ENCODE measurements at places on chromosomes 13 and 19.
A peak's percentile ranks its signal among the peaks of the same experiment; 100 is the strongest.

GRCh38 chr19:5081443-5082161 lies 112.7 kb downstream of the KDM4B start:
- peaks cover 87% of the 10 kb centered on the region for H3K36me3 ChIP-seq
- no peak overlapping the region for H3K27ac ChIP-seq
- no peaks in the 10 kb centered on the region for H3K27me3 ChIP-seq
- DNase-seq: no peak
- H3K4me1 ChIP-seq: peaks cover 11% of the 10 kb centered on the region
- H3K4me3 ChIP-seq: no peak overlapping the region

- no peak overlapping the region for H3K4me3 ChIP-seq
- H3K27me3 ChIP-seq: peaks cover 40% of the 10 kb centered on the region
- H3K4me1 ChIP-seq: peaks cover 5% of the 10 kb centered on the region
Measured at GRCh38 chr19:29271341-29271740, 58.4 kb upstream of the UQCRFS1 start.

DNA sequence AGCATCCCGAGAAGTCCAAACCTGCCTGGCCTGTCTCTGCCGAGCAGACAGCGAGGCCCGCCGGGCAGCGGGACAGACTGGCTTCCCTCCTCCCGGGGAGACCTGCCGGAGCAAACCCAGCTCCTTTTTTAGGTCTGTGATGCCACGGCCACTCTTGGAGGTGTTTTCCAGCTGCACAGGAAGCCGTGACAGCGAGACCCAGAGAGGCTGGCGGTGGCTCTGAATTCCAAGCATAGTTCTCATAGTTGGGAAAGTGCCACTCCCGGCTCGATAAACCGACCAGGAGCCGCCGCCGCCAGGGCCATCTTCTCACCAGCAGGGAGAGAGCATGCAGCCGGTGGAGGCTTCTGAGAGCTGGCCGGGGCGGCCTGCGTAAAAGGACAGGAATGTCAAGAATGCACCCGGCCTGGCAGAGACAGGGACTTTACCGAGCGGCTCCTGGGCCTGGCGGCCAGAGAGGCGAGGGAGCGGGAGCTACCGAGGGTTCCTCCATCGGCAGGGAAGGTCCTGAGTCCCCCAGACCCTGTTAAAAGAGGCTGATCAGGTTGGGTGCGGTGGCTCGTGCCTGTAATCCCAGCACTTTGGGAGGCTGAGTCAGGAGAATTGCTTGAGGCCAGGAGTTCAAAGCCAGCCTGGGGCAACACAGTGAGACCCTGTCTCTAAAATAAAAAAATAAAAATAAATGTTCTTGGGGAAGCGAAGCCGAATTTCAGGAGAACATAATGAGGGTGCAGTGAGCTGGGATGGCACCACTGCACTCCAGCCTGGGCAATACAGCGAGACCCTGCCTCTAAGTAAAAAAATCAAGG lies 64.9 kb downstream of the GADD45B start:
- H3K36me3 ChIP-seq: no peaks in the 10 kb centered on the region
- DNase-seq: peak; percentile 96
- H3K4me1 ChIP-seq: peaks cover 56% of the 10 kb centered on the region
- H3K27ac ChIP-seq: peak overlapping the region; percentile 84
- peak overlapping the region; percentile 13 for H3K4me3 ChIP-seq

GRCh38 chr13:99275093-99275469 lies 16.9 kb upstream of the GPR18 start:
- peaks cover 5% of the 10 kb centered on the region for H3K36me3 ChIP-seq
- no peaks in the 10 kb centered on the region for H3K27me3 ChIP-seq
- DNase-seq: no peak
- H3K27ac ChIP-seq: no peak overlapping the region

DNA sequence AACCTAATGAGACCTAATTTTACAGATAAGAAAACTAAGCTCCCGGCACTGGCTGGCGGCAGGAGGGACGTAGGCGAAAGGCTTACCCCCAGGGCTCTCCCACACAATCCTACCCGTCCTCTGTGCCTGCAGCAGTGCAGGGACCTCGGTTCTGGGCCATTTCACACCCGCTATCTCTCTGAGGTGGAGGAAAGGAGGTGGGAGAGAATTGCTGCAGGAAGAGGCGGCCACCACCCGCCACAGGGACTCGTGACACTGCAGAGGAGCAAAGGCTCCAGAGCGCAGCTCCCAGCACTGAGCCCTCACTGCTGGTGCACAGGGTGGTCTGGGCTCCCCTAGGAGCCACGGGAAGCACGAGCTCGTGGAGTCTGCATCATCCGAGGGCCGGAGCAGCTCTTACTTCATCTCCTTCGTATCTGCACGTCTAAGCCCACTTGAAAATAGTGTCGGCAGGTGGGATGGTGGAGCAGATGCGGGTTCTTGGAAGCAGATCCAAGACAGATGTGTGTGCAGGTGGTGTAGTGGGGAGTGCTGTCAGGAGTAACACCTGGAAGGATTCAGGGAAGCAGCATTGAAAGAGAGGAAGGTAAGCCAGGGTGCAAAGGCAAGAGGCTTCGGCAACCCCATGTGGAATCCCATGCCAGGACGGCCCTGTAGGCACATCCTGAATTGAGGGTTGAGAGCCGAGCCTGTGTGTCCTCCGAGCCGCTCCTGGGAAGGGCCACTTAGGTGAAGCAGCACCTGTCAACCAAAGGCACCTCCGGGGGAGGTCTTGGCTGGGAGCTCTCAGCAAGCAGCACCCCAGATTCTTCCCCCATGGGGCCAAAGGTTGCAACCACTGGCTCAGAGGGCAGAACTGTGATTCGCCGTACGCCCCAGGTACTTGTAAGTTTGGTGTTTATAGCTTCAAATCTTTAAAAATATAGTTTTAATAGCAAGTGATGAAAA lies 115.8 kb upstream of the SPACA7 start:
- peaks cover 3% of the 10 kb centered on the region for H3K27me3 ChIP-seq
- H3K36me3 ChIP-seq: no peaks in the 10 kb centered on the region
- no peak overlapping the region for H3K4me3 ChIP-seq
- no peaks in the 10 kb centered on the region for H3K4me1 ChIP-seq
- no peak for DNase-seq
- no peak overlapping the region for H3K27ac ChIP-seq

- H3K36me3 ChIP-seq: no peaks in the 10 kb centered on the region
- peak overlapping the region; percentile 20 for H3K4me3 ChIP-seq
- no peak overlapping the region for H3K27ac ChIP-seq
- peaks cover 21% of the 10 kb centered on the region for H3K4me1 ChIP-seq
- no peak for DNase-seq
Measured at GRCh38 chr19:49427855-49428546, 2.8 kb downstream of the GFY start.

GRCh38 chr19:19146865-19147264 lies 8.6 kb upstream of the TMEM161A start:
- H3K27ac ChIP-seq: no peak overlapping the region
- H3K4me1 ChIP-seq: peaks cover 3% of the 10 kb centered on the region
- H3K4me3 ChIP-seq: no peak overlapping the region
- peaks cover 33% of the 10 kb centered on the region for H3K36me3 ChIP-seq

- no peak overlapping the region for H3K4me3 ChIP-seq
- no peaks in the 10 kb centered on the region for H3K27me3 ChIP-seq
Measured at GRCh38 chr13:51879133-51879532, 17.4 kb downstream of the CCDC70 start.

GRCh38 chr13:89955773-89956172 lies 1391.7 kb upstream of the MIR17HG start:
- no peak overlapping the region for H3K4me3 ChIP-seq
- H3K4me1 ChIP-seq: no peaks in the 10 kb centered on the region
- no peaks in the 10 kb centered on the region for H3K27me3 ChIP-seq
- H3K36me3 ChIP-seq: no peaks in the 10 kb centered on the region
- no peak for DNase-seq

DNA sequence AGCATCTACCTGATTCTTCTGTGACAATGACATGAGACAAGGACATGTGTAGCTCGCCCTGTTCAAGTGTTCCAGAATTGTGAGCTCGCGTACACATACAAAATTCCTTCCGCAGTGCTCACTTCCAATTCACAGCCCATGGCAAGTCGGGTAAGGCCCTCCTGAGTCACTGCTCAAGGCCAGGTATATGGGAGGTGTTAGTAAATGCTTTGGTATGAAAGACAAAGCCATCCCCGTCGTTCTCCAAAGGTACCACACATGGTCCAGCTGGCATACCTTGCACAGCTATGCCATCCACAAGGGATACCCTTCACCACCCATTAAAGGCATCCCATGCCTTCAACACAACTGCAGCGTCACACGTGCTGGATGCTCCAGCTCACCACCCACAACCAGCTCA lies 4.4 kb upstream of the ELL start:
- H3K4me1 ChIP-seq: peaks cover 3% of the 10 kb centered on the region
- no peak for DNase-seq
- peaks cover 4% of the 10 kb centered on the region for H3K36me3 ChIP-seq
- H3K27ac ChIP-seq: no peak overlapping the region
- H3K4me3 ChIP-seq: no peak overlapping the region

DNA sequence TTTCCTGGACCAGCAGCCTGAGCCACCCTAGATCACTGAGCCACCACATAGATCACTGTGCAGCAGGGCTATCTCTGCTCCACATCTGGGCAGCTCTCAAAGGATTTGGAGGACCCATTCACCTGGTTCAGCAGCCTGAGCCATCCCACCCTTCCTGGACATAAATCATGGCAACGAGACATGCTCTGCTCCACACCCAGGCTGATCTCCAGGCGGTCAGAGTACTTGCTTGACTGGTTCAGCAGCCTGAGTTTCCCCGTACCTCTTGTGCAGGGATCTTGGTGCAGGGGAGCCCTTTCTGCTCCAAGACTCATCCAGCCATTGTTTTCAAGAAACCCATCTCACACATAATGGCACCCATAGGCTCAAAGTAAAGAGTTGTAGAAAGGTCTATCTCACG lies 195.3 kb downstream of the LIG4 start:
- H3K4me3 ChIP-seq: no peak overlapping the region
- no peak for DNase-seq
- no peaks in the 10 kb centered on the region for H3K4me1 ChIP-seq
- no peak overlapping the region for H3K27ac ChIP-seq
- no peaks in the 10 kb centered on the region for H3K27me3 ChIP-seq
- no peaks in the 10 kb centered on the region for H3K36me3 ChIP-seq

GRCh38 chr13:75508002-75508548 lies 26.1 kb upstream of the TBC1D4 start:
- H3K27me3 ChIP-seq: no peaks in the 10 kb centered on the region
- no peaks in the 10 kb centered on the region for H3K36me3 ChIP-seq
- H3K27ac ChIP-seq: no peak overlapping the region

DNA sequence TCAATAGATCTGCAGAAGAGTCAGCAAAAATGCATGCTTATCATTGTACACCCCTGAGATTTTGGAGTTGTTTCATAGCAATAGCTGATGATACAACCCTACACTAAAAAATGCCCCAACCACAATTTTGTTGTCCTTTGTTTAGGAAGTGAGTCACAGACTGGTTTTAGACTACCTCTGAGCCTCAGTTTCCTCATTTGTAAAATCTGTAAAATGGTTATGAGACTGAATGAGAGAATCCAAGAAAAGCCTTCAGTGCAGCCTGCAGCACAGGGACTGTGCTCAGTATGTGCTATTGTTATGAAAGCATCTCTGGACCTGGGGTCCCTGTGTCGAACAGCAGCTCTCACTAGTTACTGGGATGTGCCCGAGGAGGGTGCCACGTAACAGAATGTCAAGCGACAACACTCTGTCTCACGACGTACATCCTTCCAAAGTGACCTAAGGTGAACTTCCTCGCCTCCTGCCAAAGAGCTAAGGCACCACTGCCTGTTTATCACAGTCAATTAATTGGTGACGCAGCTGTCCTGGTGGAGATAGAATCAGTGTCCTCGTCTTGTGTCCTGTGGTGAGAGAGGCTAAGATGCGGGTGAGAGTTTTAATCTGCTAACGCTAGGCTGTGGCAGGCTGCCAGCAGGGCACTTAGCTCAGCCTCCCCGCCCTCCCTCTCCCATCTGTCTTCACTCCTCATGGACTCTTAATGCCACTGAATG lies 18.1 kb downstream of the DHRS12 start:
- DNase-seq: no peak
- no peak overlapping the region for H3K4me3 ChIP-seq
- H3K27me3 ChIP-seq: no peaks in the 10 kb centered on the region
- peak overlapping the region; percentile 73 for H3K27ac ChIP-seq

- no peaks in the 10 kb centered on the region for H3K36me3 ChIP-seq
- H3K4me1 ChIP-seq: peaks cover 59% of the 10 kb centered on the region
- H3K4me3 ChIP-seq: peak overlapping the region; percentile 85
Measured at GRCh38 chr19:4911314-4911713, 2.0 kb downstream of the UHRF1 start.

- H3K36me3 ChIP-seq: no peaks in the 10 kb centered on the region
- peaks cover 11% of the 10 kb centered on the region for H3K27me3 ChIP-seq
- H3K27ac ChIP-seq: no peak overlapping the region
- H3K4me3 ChIP-seq: no peak overlapping the region
- H3K4me1 ChIP-seq: no peaks in the 10 kb centered on the region
Measured at GRCh38 chr19:54903303-54903702, 2.6 kb upstream of the NCR1 start.

DNA sequence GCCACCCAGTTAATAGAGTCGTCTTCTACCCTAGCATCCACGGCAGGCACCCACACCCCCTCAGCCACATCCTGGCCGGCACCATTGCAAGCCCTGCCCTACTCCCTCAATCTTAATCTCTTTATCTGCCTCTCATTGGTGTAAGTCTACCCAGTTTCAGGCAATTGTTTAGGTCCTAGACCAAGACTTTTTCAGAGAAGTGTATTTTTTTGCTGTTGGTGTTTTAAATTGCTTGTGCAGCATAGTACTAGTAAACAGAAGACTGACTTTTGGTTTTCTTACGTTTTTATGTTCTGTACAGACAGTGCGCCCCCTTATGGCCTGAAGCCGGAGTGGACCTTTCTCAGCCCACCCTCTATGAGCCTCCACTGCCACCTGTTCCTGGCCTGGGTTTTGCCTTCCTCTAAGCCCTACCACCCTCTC lies 2.3 kb upstream of the LCP1 start:
- no peaks in the 10 kb centered on the region for H3K27me3 ChIP-seq
- no peak overlapping the region for H3K27ac ChIP-seq
- DNase-seq: peak; percentile 63
- H3K36me3 ChIP-seq: no peaks in the 10 kb centered on the region
- H3K4me3 ChIP-seq: no peak overlapping the region

GRCh38 chr13:46612267-46612666 lies 59.3 kb downstream of the LRCH1 start:
- H3K36me3 ChIP-seq: no peaks in the 10 kb centered on the region
- DNase-seq: no peak
- no peak overlapping the region for H3K4me3 ChIP-seq

DNA sequence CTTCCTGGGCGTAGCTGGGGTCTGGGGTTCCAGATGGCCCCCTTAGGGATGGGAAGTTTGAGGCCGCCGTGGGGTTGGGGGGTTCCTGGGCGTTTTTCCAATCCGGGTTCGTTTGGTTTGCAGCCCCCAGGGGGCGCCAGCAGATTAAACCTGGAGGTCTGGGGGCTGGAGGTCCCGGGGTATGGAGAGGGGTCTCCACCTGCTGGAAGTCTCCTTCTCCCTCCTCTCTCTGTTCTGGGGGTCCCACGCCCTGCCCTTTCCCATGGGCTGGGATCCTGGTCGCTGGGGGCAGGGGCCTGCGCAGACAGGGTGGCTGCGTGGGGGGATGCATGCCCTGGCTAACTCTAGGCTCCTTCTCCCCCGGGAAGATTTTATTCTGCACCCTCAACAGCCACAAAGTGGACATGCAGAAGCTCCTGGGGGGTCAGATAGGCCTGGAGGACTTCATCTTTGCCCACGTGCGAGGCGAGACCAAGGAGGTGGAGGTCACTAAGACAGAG lies 899 bp downstream of the GIPC3 start:
- H3K4me1 ChIP-seq: peaks cover 21% of the 10 kb centered on the region
- peak overlapping the region; percentile 46 for H3K4me3 ChIP-seq
- H3K36me3 ChIP-seq: no peaks in the 10 kb centered on the region
- no peak overlapping the region for H3K27ac ChIP-seq

GRCh38 chr19:46520616-46521015 lies 24.9 kb upstream of the PNMA8B start:
- no peaks in the 10 kb centered on the region for H3K36me3 ChIP-seq
- H3K27ac ChIP-seq: no peak overlapping the region
- H3K4me1 ChIP-seq: peaks cover 2% of the 10 kb centered on the region
- no peak for DNase-seq

Measured in suprapubic skin (tissue), 4 donors.